Activated CD8-positive, alpha-beta memory T cell treated with anti-CD3 and anti-CD28 coated beads for 48 hours (primary cell): ENCODE measurements at places on chromosomes 13 and 19.

DNA sequence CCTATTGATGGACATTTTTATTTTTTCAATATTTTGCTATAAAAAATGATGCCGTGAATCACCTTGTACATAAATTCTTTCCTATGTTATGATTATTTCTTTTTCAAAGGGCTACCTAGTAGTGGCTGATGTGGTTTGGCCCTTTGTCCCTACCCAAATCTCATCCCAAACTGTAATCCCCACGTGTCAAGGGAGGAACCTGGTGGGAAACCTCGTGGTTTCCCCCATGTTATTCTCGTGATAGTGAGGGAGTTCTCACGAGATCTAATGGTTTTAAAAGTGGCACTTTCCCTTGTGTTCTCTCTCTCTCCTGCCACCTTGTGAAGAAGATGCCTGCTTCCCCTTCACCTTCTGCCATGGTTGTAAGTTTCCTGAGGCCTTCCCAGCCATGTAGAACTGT is 94.9 kb downstream of the TM9SF2 start:
- no peak for DNase-seq

DNA sequence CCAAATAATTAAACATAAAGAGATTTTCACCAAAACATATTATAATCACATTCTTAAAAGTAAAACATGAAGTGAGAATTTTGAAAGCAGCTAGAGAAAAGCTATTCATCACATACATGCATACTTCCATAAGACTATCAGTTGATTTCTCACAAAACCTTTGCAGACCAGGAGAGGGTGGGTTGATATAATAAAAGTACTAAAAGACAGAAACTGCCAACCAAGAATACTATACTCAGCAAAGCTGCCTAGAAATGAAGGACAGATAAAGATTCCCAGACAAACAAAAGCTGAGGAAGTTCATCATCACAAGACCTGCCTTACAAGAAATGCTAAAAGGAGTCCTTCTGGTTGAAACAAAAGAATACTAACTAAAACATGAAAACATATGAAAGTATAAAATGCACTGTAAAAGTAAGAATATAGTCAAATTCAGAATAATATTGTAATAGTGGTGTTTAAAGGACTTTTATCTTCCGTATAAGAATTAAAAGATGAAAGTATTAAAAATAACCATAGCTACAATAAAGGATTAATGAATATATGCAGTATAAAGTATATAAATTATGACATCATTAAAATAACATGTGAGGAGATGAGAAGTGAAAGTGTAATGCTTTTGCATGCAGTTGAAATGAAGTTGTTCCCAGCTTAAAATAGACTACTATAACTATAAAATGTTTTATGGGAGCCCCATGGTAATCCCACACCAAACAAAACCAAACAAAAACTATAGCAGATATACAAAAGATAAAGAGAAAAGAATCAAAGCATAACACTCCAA is 76.2 kb downstream of the RXFP2 start:
- no peak for DNase-seq

DNA sequence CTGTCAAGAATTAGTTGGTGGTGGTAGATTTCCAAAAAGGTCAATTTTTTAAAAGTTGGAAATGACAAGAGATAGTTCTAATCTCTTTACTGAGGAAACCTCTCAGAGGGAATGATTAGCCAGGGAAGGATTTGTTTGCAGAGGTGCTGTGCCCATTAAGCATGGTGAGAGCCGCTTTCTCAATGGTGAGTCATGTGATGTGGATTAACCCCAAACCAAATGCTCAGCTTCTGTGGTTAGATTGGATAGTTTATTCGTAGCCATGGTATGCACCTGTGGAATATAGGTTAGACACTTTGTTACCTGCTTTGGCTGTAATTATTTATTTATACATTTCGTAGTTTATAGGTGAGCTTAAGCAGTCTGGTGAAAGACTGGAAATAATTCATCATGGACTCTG is 7.1 kb downstream of the HNRNPM start:
- no peak for DNase-seq

- DNase-seq = no peak
Measured at GRCh38 chr13:80039000-80039399, 301.9 kb downstream of the SPRY2 start.

- no peak for DNase-seq
Measured at GRCh38 chr19:35278578-35279284, 3.6 kb upstream of the HAMP start.

DNA sequence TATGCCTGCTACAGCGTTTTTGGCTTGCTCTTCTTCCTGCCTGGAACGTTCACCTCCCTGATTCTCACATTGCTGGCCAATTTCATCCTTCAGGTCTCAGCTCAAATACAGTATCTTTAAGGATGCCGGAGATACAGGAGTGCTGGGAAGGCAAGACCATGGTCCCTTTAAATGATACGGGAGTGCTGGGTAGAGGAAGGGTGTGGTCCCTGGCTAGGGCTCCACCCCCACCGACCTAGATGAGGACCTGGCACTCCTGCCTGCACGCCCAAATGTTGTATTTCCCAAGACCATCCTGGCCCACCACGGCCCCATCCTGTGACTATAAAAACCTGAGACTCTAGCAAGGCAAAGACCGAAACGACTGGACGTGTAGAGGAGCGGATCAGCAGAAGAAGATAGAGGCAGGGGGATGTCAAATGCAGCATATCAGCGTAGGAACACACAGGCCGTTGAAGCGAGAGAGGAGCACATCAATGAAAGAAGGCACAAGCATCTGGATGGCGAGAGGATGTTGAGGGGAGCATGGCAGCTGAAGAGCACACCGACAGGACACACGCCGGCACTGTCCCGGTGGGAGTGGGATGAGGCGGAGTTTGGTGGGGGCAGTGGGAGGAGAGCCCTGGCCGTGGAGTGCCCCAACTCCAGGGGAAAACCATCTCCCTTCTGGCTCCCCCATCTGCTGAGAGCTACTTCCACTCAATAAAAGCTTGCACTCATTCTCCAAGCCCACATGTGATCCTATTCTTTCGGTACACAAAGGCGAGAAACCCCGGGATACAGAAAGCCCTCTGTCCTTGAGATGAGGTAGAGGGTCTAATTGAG is 74.0 kb downstream of the PCDH9 start:
- no peak for DNase-seq

GRCh38 chr19:5903624-5904351 is at the start of gene NDUFA11:
Gene NDUFA11 (minus strand): TSS chr19:5903790. CDS start chr19:5903708, 82 bp downstream.
- DNase-seq = peak; percentile 86

DNA sequence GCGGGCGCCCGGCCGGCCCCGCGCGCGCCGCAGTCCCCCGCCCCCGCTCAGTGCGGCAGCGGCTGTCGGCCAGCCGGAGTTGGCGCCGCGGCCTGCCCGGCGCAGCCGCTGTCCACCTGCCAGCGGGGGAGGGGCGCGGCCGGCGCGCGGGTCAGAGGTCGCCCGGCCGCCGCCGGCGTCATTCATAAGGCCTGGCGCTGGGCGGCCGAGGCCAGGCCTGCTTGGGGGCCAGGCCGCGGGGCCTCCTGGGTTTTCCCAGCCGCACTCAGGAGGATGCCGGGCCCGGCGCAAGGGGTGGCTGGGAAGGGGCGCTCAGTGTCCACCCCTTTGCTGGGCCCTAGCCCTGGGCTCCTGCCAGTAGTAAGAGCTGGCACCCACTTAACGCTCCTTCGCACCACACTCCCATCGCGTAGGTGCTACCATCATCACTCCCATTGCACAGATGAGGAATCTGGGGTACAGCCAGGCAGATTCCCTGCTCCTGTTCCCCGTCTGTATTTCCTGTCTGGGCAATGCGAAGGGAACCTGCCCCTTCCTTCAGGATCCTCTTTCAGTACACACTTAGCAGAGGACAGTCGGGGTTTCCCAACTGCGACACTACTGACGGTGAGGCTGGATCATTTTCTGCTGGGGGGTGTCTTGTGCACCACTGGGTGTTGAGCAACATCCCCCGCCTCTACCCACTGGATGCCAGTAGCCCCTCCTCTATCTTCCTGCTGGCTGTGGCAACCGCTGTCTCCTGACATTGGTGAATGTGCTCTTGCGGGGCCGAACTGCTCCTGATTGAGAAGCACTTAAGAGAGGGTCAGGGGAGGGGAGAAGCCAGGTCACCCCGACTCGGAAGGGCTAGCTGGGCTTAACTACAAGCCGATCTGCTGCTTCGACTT is 846 bp upstream of the PRKACA start:
- DNase-seq = no peak
